Activated CD8-positive, alpha-beta T cell treated with anti-CD3 and anti-CD28 coated beads for 36 hours (primary cell): ENCODE measurements at places on chromosomes 11 and 22.

GRCh38 chr11:62954478-62954877, 30.3 kb downstream of the SLC22A6 start:
- no peak for DNase-seq

- DNase-seq, result no peak
These were observed 84.7 kb downstream of the TTC28 start for GRCh38 chr22:28594797-28595462.

DNA sequence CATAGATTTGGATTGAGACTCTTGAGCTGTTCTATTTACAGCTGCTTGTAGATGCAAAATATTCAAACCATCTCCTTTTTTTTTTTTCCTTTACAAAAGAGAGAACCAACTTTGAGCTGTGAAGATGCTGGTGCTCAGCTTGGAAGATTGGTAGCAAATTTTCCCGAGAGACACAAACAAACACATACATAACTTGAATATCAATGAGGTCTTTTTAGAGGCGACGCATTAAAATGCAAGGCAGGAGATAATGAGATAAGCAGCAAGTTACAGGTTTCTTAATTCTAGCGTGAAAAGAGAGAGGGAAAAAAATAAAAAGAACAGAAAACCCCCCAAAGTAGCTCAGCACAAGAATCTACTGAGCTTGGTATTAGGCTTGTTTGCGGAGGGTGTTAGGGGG, 247.0 kb upstream of the SORL1-AS1 start:
- DNase-seq, result no peak

- no peak for DNase-seq
These were observed 723.0 kb downstream of the KCNA4 start for GRCh38 chr11:29293825-29294224.

- DNase-seq, result no peak
These were observed 1180.8 kb downstream of the JRKL start for GRCh38 chr11:97570636-97571035.

GRCh38 chr11:2858995-2859698, 26.4 kb downstream of the CDKN1C start:
- no peak for DNase-seq

DNA sequence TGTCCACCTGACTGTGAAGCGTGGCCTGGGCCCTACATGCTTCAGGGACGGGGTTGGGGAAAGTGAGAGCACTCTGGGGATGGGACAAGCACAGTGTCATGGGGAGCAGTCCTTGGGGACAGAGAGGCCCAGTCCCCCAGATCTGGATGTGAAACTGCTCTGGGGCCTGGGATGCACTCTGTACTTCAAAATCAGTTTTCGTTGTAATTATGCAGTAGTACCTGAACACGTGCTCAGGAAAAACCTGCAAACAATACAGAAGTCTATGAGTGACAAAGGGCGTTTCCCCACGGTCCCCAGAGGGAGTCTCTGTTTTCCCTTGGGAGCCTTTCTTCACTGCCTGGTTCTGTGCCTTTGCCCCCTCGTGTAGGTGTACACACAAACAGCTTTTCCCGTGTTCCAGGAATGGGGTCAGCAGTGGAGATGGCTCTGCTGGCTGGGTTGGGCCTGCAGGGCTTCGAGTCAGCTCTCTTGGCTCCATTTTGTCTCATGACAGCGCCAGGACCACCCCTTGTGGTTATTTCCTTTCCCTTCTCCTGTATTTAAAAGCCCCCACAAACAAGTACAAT, 5.2 kb upstream of the TNFRSF13C start:
- DNase-seq, result no peak

DNA sequence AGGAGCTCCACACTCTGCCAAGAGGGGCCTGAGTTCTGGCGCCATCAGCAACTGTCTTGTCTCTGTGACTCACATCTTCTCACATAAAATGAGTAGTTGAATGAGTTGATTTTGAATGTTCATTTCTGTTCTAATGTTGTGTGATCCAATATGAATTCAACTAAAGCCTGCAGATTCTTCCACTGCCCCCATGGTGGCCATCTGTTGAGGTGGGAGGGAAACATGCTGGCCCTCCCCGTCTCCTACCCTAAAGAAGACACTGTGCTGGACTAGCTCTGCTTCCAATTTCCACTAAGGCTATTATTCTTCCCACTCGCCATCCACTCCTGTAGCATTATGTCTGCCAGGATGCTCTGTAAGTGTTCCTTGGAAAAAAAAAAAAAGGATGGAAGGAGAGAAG, 555.6 kb upstream of the LARGE1 start:
- DNase-seq, result no peak

GRCh38 chr11:75479597-75480145, 46.1 kb downstream of the GDPD5 start:
- DNase-seq, result no peak

DNA sequence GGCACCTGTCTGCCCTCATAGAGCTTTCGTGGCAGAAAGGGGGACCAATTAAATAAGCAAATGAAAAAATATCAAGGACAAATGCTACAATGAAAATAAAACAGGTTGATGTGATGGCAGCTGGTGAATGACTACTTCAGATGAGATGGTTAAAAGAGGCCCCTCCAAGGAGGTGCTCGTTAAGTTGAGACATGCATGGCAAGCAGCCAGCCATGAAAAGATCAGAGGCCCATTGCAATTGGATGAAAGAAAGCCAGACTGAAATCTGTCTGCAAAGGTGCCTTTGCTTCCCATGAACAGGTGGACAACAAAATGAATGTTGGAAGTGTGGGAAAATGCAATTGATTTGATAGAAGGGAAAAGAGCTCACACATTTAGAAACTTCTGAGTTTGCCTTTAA, 848 bp upstream of the TRPC6 start:
- no peak for DNase-seq

GRCh38 chr11:130522284-130522961, 74.0 kb downstream of the ADAMTS15 start:
- no peak for DNase-seq

GRCh38 chr11:61914471-61915171, 2.7 kb downstream of the RAB3IL1 start:
- DNase-seq, result no peak

- no peak for DNase-seq
These were observed 53.9 kb downstream of the TRAF6 start for GRCh38 chr11:36456156-36456555.

DNA sequence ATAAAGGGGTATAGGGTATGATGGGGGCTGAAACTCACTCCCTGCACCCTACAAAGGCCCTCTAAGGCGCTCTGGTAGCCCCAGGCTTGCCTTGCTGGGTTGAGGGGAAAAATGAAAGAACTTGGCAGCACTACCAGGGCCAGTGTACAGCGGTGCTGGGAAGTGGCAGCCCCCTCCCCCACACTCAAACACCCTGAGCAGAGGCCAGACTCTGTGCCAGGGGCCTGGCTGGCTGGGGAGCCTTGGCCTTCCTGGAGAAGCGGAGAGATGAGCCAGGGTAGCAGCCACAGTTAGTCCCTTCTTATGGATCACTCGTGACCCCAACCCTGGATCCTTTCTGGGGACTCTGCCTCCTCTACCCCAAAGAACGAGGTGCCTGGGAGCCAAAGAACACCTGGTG, 2.7 kb downstream of the TMEM134 start:
- DNase-seq, result no peak

GRCh38 chr11:91129596-91129995, 906.7 kb upstream of the CHORDC1 start:
- DNase-seq, result no peak

DNA sequence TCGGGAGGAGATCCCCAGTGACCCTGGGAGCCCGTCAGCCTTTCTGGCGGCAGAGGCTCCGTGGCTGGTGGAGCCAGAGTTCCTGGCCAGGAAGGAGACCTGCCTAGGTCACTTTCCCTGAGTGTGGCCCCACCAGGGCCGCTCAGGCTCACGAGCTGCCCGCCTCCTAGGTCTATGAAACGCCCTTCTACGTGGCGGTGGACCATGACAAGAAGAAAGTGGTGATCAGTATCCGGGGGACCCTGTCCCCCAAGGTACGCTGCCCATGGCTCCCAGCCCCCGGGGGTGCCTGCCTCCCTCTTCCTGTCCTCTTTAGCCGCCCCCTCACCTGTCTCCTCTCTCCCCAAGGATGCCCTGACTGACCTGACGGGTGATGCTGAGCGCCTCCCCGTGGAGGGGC, 17.0 kb upstream of the MYRF start:
- no peak for DNase-seq

GRCh38 chr11:115122274-115122673, 381.9 kb downstream of the CADM1 start:
- DNase-seq, result no peak

DNA sequence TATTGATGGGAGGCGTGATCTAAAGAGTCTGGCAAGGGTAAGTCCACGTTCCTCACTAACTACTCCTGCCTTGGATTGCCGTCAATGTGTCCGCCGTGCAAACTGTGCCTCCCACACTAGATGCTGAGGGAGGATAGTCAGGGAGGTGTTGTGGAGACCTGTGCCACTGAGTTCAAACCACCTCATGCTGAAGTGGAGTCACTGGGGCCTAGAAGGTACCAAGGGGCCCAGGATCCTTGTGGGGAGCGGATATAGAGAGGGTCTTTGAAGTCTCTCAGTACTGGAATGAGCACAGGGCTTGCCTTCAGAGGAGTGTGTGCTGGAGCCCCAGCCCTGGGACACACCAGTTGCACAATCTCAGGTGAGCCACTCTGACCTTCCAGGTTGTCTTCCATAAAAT, 27.1 kb upstream of the TMPRSS4 start:
- no peak for DNase-seq

GRCh38 chr11:102416976-102417375, 35.6 kb downstream of the TMEM123 start:
- no peak for DNase-seq

- DNase-seq, result no peak
These were observed 1.4 kb downstream of the B3GNT6 start for GRCh38 chr11:77035580-77035979.

- DNase-seq, result no peak
These were observed 1598.1 kb downstream of the FAM181B start for GRCh38 chr11:81135570-81135969.

GRCh38 chr11:90134478-90135003, at the start of gene NAALAD2:
TSS of gene NAALAD2 (plus strand) at chr11:90134663. CDS start at chr11:90134759, 96 bp downstream.
- peak; percentile 8 for DNase-seq

- DNase-seq, result peak; percentile 63
These were observed 4.0 kb downstream of the NAP1L4 start for GRCh38 chr11:2987881-2988861.

DNA sequence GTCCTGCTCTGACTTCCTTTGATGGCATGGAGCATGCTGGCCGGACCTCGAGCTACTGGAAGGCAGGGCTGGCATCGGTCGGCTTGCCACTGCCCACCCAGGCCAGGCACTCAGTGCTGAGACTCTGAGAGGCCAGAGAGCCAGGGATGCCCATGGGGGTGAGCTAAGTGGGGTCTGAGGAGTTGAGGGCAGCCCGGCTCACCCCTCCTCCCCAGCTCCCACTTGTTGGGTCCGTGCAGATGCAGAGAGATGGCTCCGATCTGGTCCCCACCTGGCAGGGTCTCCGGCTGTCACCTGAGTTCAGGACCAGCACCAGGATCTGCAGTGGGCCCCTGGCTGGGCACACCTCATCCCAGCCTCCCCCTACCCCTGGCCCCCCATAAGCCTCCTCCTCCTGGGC, 13.3 kb downstream of the LSP1 start:
- no peak for DNase-seq

DNA sequence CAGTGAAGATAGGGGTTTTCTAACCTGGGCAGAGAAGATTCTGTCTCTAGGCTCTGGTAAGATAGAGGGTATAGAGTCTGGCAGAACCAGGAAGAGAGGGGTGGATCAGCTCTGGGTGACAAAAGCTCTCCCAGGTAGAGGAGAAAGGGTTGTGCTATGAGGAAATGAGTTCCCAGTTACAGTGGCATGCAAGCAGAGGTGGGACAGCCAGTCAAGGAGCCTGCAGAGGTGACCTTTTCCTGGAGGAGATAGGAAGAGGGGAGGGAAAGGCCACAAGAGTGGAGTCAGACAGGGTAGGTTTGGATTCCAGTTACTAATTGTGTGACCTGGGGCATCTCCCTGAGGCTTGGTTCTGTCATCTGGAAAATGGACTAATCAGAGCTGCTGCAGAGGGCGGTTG, 3.4 kb upstream of the CAPN5 start:
- no peak for DNase-seq

GRCh38 chr11:115389790-115390189, 114.4 kb downstream of the CADM1 start:
- DNase-seq, result no peak

- peak; percentile 65 for DNase-seq
These were observed 56.0 kb downstream of the DCUN1D5 start for GRCh38 chr11:103035791-103036434.

DNA sequence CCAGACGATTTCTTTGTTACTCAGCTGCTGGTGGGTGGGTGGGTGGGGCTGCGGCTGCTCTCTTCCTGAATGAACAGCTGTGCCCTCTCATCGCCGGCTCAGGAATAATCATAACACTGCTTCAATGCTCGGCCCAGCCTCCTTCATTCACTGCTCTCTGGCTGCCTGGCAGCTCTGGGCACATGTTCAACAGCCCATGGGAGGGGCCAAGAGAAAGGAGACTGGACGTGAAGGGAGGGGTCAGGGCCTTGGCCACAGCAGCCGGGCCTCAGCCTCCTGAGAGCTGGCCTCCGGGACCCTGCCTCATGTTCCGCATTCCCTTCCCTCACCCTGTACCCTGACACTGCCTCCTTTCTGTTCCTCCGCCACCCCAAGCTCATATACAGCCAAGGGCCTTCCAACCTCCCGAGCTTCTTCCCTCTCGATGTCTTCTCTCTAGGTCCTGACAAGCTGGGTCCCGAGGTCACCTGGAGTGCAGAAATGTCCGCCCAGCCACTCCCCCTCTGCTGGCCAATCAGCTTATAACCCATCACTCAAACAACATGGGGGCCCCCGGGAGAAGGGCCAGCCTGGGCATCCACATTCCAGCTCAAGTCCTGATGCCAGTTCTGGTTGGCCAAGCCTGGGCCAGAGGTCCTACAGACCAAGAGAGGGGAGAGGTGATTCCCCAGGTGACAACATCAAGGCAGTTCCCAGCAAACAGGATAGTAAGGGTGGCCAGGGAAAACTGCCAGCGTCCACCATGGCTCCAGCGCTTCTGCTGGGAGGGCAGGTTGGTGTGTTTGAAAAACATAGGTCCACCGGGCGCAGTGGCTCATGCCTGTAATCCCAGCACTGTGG, 3.2 kb upstream of the CSDC2 start:
- peak; percentile 41 for DNase-seq

DNA sequence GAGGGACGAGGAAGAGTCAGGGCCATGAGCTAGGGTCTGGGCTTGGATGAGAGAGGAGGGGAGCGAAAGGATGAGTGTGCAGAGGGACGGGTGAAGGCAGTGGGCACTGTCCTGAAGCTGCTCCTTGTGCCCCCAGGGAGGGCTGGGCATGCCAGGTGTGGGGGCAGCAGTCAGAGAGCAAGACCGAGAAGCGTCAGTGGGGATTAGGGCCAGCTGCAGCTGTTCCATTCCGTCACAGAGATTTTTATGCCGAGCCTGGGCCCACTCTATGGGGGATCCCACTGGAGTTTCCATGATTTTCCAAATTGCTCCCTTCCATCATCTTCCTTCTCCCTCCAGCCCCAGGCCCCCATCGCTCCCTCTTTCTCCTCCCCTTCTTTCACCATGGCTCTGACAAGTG, 93.2 kb downstream of the NECTIN1 start:
- DNase-seq, result no peak

DNA sequence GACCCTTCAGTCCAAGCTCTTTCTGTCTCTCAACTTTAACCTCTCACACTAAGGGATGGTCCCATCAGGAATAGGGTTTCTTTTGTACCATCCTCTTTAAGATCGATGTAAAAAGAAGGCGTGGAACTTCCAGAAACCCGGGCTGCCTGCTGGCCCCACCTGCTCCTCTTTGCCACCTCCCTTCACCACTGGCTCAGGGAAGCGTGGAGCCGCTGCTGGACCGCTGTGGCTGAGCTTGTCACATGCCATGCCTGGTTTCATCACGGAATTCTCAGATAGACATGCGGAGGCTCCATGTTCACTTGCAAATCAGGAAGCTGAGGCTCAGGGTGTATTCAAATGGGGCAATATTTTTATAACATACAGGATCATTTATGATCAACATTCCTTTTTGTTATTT, 399.7 kb downstream of the BRD1 start:
- DNase-seq, result no peak
